ENCODE measurements at places on chromosomes 4 and X. TPM values are rescaled to one million over a fixed set of nuclear protein-coding genes. Genes with fewer than 3 reads are reported as not detected.
A peak's percentile ranks its signal among the peaks of the same experiment; 100 is the strongest.

ADH7 gene
- total RNA-seq, result not detected

GRCh38 chrX:15785176-15785750, 5.0 kb upstream of the ZRSR2 start:
- DNase-seq, result no peak

DNA sequence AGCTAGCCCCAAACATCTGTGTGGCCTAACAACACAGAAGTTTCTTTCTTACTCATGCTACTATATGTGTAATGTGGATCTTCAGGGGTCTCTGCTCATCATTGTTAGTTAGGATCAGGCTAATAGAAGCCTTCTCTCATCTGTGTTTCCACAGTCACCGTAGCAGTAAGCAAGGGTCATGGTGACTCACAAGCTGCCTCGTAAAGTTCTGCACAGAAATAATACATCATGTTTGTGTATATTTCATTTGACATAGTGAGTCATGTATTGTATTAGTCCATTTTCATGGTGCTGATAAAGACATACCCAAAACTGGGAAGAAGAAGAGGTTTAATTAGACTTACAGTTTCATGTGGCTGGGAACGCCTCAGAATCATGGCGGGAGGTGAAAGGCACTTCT, 38.7 kb downstream of the SLC4A4 start:
- DNase-seq, result no peak

GRCh38 chr4:145278341-145279121, 98.1 kb upstream of the OTUD4 start:
- no peak for DNase-seq

DNA sequence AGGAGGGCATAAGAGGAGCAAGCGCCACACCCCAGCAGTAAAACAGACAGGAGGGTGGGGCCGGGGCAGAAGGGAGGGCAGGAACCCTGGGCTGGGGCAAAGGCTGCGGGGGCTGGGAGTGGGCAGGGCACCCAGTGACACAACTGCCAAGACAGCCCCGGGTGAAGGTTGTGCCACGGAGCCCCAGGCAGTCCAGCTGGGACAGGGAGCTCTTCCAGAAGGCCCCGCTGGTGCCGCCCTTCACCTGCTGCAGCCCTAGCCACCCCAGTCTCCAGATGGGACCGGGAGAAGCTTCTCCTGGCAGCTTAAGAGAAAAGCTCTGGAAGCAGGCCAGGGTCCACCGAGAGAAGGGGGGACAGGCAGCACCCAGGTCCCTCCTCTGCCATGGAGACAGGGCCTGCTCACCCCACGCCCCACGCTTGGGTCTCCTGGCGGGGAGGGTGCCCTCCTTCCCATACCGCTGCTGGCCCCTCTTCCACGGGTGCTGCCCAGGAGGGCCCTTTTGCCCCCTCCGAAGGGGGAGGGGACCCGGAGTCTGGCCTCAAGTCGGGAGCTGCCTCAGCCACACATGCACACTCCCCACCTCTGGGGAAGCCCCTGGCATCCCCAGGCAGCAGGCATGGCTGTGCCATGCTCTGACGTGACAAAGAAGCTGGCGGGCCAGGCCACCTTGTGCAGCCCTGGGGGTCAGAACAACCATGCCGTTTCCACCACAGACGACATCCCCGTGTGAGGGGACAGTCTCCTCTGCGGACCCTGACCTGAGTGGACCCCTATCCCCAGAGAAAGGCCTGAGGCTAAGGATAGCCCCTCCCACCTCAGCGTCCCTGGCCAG, 1.5 kb downstream of the DGKQ start:
- peak; percentile 56 for DNase-seq

DNA sequence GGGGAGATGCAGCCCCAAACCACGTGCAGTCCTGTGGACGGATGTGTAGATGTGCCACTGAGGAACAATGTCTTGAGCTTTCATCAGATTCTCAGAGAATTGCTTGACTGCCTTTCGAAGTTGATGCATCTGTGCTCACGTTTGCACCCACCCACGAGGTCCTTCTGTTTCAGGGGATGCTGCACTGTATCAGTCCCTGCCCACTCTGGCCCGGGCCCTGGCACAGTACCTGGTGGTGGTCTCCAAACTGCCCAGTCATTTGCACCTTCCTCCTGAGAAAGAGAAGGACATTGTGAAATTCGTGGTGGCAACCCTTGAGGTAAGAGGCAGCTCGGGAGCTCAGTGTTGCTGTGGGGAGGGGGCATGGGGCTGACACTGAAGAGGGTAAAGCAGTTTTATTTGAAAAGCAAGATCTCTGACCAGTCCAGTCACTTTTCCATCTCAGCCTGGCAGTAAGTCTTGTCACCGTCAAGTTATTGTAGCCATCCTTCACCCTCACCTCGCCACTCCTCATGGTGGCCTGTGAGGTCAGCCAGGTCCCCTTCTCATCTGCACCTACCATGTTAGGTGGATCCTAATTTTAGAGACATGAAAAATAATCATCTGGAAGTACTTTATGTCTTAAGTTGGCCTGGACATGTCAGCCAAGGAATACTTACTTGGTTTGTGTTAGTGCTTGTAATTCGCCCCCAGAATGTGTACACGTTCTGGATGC, 36.4 kb upstream of the MSANTD1 start:
- no peak for DNase-seq

DNA sequence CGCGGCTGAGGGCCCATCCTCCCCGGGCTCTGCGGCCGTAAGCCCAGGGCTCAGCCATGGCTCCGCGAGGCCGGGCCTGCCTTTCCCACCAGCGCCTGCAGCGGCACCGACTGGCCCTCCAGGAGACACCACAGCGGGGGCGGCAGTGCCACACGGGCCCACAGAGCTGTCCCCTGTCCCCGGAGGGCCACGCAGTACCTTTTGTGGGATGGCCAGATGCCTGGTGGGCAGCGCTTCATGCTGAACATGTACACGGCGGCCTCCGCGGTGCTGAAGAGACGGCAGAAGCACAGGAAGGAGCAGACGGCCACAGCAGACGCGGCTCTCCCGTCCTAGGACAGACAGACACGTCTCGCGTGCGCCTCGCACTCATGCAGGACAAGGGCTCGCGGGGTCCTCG, 50.4 kb downstream of the GAK start:
- DNase-seq, result no peak
